Stimulated activated CD8-positive, alpha-beta memory T cell treated with anti-CD3 and anti-CD28 coated beads, Interleukin-7, amount 100 ng/mL, for 1 hour (primary cell): ENCODE measurements at places on chromosomes 3 and 15.

- DNase-seq = no peak
Measured at GRCh38 chr3:180352261-180352660, 249.7 kb upstream of the TTC14 start.

- DNase-seq = no peak
Measured at GRCh38 chr15:39154776-39155175, 426.1 kb upstream of the THBS1 start.

DNA sequence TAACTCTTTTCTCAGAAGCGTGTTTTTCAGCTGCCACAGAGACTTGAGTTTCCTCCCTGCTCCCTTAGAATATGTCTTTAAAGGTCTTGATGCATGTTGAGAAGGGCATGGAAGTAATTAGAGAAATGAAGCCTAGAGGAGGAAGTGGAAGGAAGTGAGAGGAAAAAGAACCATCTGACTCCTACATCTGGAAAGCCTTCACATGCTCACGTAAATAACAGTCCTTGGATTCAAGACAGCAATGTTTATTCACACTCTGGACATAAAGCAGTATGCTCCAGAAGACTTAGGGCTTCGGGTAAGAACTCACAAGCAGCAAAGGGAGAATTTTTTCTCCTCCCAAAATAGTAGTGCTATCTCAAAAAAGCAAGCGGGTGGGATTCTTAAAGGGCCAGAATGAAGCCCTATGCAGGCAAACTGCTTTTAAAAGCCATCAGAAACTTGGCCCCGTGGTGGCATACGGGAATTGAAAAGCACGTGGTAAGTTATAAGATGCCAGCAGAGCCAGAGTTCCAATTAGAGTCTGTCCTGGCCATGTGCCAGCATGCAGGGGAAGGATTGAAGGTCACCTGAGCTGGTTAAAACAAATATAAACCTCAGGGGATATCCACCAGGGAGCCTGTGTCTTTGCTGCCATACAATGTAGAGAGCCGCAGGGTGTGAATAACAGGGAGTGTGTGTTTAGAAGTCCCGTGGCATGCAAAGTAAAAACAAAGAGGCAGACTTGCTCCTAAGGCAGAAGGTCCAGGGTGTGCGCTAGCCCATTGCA lies 380.8 kb upstream of the NDN start:
- no peak for DNase-seq

GRCh38 chr3:175518459-175518858 lies 659.3 kb downstream of the NAALADL2 start:
- no peak for DNase-seq

GRCh38 chr3:183502237-183503181 lies 53.0 kb downstream of the KLHL6 start:
- DNase-seq = no peak

DNA sequence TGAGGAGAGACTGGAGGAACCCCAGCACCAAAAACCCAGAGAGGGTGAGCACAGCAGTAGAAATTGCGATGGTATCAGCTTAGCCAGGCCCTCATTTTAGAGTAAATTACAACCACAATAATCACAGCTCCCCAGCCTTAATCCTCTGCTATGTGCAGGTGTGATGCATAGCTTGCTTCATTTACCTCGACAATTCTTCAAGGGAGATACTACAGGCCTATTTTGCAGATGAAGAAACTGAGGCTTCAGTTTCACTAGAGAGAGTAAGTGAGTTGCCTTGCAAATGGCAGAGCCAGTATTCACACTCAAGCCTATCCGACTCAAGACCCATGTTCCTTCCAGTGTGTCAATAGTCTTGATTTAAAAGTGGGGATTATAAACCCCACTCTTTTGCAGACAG lies 33.4 kb downstream of the LSM3 start:
- DNase-seq = no peak

DNA sequence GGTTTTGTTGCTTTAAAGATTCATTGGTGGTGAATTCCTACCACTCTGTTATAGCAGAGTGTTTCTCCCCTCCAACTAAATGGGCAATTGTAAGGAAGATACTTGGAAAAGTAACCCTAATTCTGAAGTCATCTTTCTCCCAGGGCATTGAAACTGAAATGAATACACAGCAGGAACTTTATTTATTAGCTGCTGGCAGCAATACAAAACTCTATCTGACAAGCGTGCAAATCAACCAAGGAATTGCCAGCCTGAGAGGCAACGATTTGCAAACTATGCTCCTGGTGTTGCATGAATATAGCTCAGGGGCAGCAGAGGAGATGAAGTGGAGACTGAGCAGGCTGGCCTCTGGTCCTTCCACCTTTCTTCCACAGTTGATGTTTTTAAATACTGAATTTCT lies 48.9 kb downstream of the CD200R1 start:
- no peak for DNase-seq

DNA sequence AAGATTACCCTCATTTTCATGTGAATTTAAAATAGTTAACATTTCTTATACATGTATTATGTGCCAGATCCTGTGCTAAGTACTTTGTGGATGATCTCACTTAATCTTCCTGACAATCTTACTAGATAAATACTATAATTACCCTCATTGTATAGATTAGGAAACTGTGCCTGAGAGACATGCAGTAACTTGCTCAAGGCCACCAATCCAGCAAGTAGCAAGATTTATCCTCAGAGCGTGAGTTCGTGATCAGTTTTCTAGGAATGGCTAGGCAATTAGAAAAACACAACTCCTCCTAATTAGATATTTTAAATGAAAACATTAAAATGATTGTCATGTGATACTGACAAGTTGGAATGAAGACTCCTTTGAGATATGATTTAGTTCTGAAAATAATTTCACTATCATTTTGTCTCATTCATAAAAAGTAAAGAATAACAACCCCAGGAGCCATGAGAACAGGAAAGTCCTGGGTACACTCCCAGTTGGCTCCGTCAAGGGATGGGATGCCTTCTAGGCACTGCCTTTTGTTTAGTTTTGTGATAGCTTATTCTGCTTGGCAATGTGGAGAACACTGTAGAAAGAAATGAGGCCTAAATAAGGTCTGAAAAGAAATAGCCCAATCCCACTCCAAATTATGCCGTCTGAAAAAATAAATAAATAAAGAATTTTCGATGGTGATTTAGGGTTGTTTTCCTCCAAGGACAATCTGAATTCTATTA lies 61.3 kb downstream of the FBN1 start:
- DNase-seq = no peak

- DNase-seq = no peak
Measured at GRCh38 chr3:53377794-53378193, 30.5 kb upstream of the DCP1A start.

DNA sequence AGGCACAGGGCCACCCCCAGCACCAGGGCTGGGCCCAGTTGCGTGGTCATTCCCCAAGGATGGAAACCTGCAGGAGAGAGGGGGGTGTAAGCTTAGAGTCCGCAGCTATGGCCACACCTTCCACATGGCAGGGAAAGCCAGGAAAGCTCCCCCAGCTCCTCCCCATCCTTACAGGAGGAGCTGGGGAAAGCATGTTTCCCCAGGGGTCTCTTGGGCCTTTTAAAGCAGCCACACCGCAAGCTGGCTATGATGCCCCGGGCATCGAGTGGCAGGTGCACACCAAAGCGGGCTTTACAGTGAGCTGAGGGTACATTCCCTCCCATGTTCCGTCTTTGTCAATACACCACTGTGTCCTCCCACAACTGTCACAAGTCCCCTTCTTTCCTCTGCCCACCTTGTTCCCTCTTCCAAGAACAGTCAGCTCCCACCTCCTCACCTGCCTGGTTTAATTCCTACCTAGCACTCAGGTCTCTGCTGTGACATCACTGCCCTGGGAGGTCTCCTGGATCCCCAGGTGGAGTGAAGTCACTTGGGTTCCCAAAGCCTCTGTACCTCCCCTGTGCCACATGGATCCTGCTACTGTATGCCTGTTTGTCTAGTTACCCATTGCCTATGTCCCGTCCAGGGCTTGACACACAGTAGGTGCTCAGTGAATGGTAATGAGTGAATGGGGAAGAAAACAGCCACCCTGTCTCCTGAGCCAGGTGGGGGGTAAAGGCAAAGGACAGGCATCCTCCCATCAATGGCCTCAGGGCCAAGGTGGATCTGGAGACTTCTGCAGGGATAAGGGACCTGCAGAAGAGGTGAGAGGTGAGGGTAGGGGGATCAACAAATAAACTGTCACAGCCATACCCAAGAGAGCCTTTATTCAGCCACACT lies 3.4 kb downstream of the HYAL3 start:
- DNase-seq = no peak

GRCh38 chr3:81390796-81391195 lies 370.6 kb downstream of the GBE1 start:
- no peak for DNase-seq

DNA sequence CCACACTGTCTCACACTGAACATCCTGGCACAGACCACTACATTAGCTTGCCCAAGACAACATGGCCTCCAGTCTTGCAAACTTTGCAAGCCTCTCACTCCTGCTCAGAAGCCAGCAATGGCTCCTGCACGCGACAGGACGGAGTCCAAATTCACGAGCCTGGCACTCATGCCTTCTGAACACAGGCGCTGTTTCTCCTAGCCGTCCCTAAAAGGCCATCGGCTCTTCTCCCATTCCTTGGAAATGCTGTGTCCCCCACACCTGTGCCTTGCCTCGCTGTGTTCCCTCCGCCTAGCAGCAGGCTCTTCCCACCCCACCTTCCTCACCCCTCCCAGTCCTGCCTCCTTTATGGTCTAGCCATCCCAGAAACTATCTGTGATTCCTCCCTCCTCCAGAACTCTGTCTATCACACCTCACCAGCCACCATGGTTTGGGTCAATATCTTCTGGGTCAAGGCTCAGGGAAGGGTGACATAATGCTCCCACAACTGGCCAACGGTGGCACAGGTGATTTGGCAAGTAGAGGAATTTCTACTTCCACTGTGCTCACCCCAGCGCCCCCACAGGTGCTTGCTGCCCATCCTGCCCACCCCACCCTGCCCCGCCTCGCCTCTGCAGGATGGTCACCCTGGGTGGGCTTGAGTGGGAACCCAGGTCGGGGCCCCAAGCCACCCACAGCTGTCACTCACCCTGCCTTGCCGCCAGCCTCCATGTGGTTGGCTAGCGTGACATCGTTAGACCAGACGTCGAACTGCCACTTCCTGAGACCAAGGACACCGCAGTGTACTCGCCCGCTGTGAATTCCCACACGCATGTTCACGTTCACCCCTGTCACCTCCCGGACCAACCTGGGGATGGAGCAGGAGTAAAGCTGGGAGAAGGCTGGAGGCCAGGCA lies 120.7 kb downstream of the ADCY5 start:
- DNase-seq = no peak

DNA sequence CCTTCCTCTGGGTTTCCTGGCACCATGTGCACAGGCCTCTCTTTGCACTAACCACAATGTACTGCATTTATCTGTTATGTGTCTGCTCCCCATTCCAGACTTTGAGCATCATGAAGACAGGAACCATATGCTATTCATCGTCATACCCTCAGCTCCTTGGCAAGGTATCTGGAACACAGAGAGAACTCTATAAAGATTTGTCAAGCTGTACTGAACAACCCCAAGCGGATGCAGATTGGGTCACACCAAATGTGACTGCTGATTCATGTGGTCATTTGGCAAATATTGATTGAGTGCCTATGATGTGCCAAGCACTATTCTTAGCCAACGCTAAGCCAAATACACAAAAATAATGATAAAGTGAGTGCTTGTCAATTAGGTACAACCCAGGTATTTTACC lies 7.5 kb upstream of the MEGF11 start:
- DNase-seq = no peak
